ENCODE measurements at places on chromosomes 7 and 10. TPM values are rescaled to one million over a fixed set of nuclear protein-coding genes. Genes with fewer than 3 reads are reported as not detected.

DNA sequence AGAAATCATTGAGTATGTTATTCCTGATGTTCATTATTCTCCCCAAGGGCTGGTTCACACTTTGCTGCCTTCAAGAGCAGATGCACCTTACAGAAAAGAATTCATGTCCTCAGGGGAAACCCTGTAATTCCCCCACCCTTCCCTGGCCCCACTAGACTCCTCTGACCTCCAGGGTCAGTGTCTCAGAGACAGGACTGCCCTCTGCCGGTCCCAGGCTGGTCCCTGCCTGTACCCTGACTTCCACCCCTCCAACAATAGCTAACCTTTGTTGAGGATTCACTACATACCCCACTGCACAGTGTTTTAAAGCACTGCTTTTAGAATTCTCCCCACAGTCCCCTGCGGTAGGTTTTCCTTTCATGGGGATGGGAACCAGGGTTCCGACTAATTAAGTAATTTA lies 4.4 kb upstream of the SEPHS1 start:
- no peak overlapping the region for H3K27ac ChIP-seq
- H3K4me3 ChIP-seq: no peak overlapping the region
- no peaks in the 10 kb centered on the region for H3K36me3 ChIP-seq
- no peak for DNase-seq
- H3K4me1 ChIP-seq: peaks cover 4% of the 10 kb centered on the region

- no peak for DNase-seq
- no peaks in the 10 kb centered on the region for H3K27me3 ChIP-seq
- H3K4me1 ChIP-seq: no peaks in the 10 kb centered on the region
- no peak overlapping the region for H3K27ac ChIP-seq
Observed at GRCh38 chr7:148866362-148866761, 17.7 kb downstream of the EZH2 start.

DNA sequence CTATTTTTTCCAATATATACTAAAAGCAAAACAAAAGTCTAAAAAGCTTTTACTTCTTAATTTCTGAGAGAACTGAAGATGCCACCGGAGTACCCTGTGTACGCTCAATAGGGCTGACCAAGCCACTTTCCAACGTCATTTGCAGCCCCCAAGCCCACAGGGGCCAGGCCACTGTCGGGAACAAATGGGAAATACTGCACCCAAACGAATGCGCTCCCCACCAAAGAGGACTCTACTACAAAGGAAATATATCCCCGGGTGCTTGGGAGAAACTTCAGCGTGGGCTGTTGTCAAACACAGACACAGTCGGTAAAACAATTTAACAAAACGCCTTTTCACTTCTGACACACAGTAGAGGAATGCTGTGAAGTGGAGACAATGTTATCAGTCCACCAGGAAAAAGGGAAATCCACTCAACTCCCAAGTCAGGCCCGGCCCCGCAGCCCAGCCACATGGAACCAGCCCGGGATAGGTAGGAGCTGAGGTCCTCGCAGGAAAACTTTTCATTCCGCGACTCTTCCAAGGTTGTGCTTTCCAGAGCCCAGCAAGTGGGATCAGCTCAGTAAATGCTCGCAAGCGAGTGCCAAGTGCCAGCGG lies 1.4 kb downstream of the PARD3 start:
- peak; percentile 47 for DNase-seq
- H3K27ac ChIP-seq: peak overlapping the region; percentile 97
- H3K4me3 ChIP-seq: peak overlapping the region; percentile 94

GRCh38 chr10:59557052-59557451 lies 152.6 kb downstream of the SLC16A9 start:
- H3K36me3 ChIP-seq: no peaks in the 10 kb centered on the region
- H3K27me3 ChIP-seq: no peaks in the 10 kb centered on the region
- DNase-seq: no peak
- H3K4me3 ChIP-seq: no peak overlapping the region
- no peak overlapping the region for H3K27ac ChIP-seq

DNA sequence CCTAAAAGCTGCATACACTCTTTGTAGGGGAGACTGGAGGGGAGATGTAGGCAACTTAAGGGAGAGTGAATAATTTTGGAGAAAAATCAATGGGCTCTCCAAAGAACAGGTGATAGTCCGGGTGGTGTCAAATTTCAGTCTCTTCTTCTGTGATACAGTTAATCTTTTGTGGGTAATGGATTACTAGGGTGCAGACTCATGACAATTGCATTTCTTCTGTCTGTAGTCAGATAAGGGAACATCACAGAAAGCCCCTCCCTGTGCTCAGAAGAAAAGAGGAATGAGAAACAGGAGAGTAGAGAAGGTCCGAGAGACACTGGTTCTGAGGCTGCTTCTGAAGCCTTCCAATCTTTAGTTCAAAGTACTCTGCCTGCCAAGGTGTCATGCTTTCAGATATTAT lies 1140.7 kb upstream of the LRRN3 start:
- H3K27ac ChIP-seq: peak overlapping the region; percentile 39
- DNase-seq: no peak
- no peaks in the 10 kb centered on the region for H3K27me3 ChIP-seq
- no peak overlapping the region for H3K4me3 ChIP-seq
- H3K36me3 ChIP-seq: no peaks in the 10 kb centered on the region

DNA sequence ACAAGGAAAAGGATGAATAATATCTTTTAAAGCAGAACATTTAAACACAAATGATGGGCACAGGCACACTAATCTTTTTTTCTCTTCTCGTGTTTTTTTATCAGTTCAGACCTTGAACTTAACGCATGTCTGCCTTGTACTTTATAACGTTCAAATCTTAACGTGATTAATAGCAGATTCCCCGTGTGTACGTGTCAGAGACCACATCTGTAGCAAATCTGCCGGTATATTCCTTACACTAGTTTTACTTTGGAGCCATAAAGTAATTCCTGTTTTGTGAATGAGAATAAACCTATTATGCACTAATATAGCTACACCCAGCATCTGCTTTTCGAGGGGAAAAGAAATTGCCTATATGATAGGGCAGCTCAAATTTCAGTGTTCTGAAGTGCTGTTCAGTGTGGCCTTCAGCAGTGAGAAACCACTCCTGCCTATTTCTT lies 166.0 kb upstream of the TCF7L2 start:
- no peak for DNase-seq
- no peaks in the 10 kb centered on the region for H3K27me3 ChIP-seq
- peak overlapping the region; percentile 38 for H3K27ac ChIP-seq
- H3K36me3 ChIP-seq: no peaks in the 10 kb centered on the region

DNA sequence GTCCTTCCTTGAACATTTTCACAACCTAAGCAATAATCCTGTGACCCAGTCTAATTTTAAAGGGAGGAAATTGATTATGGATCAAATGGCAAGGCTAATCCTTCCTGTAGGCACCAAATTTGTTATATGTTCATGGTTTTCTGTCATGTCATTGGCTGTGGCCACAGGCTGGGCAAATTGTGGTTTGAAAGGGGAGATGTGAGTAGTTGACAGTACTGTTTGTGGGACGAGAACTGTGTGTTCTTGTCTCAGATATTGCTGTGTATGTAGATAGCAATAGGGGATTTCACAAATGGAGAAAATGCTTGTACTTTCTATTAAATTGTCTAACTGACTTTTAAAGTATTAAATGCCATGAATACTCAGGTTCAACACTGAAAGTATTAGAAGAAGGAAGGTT lies 8.1 kb upstream of the PRKG1 start:
- no peaks in the 10 kb centered on the region for H3K36me3 ChIP-seq
- no peak overlapping the region for H3K4me3 ChIP-seq
- H3K27ac ChIP-seq: no peak overlapping the region
- no peaks in the 10 kb centered on the region for H3K27me3 ChIP-seq

DNA sequence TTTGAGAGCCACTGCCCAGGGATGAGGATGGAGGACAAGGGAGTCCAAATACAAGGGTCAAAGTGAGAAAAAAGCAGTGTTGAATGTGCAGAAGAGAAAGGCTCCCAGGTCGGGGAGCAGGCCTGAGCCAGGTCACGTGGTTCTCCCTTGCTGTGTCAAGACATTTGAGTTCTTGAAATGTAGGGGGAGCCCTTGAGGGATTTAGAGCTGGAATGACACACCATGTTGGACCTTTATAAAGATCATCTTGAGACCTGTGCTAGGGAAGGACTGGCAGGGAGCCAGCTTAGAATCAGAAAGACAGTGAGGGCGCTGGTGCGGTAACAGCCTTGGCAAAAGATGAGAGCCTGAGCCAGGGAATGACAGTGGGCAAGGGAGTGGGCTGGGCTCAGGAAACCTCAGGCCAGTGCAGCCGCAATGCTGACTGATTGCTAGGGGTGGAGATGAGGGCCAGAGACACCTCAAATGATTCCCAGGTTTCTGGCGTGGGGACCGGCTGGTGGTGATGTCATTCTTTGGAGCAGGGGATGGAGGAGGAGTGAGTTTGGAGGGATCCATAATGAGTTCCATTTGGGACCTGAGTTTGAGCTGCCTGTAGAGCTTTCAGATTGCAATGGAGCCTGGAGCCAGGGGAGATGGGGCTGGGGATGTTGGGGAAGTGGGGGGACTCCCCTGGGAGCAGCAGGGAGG lies 120.1 kb downstream of the PTPN20 start:
- peak; percentile 26 for DNase-seq
- H3K4me1 ChIP-seq: no peaks in the 10 kb centered on the region
- no peak overlapping the region for H3K27ac ChIP-seq
- no peak overlapping the region for H3K4me3 ChIP-seq

- H3K36me3 ChIP-seq: no peaks in the 10 kb centered on the region
- no peaks in the 10 kb centered on the region for H3K4me1 ChIP-seq
- H3K27me3 ChIP-seq: no peaks in the 10 kb centered on the region
- H3K27ac ChIP-seq: no peak overlapping the region
Observed at GRCh38 chr7:103640031-103640779, 194.2 kb upstream of the SLC26A5 start.

DNA sequence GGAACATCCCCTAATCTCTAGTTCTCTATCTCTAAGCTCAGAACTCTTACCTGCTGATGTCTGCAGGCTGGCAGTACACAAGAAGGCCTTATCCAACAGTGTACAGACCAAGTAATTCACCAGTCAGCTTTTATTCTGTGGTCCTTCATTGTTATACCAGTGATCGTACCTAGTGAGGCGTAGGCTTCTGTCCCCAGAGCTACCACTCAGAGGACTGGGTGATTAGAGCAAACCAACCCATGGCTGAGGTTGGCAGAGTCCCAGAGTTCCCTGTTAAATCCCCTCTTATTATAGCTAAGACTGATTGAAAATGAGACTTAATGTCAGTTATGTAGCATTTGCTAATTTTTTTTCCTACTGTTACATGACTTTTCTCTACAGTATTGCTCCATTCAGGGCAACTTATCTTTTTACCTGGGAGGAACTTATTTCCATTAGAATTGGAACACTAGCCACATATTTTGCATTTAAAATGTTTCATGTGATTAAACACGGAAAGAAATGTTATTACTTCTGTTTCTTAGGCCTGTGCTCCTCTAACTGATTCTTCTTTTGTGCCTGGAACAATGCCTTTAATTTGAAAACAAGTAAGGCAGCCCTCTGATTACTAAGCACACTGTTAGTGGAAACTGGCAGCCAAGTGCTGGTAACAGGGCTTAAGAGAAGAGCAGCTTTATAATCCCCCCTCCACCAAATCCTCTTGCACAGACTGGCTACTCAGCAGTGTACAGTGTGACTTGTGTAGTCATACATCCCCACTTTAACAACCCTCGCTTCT lies 127.2 kb downstream of the LRRC4 start:
- H3K36me3 ChIP-seq: no peaks in the 10 kb centered on the region
- DNase-seq: no peak
- peaks cover 69% of the 10 kb centered on the region for H3K4me1 ChIP-seq
- no peak overlapping the region for H3K4me3 ChIP-seq
- peak overlapping the region; percentile 83 for H3K27ac ChIP-seq
- H3K27me3 ChIP-seq: no peaks in the 10 kb centered on the region

GRCh38 chr7:41415471-41416207 lies 287.3 kb downstream of the INHBA start:
- peak; percentile 8 for DNase-seq
- no peak overlapping the region for H3K4me3 ChIP-seq
- H3K36me3 ChIP-seq: no peaks in the 10 kb centered on the region
- peaks cover 9% of the 10 kb centered on the region for H3K4me1 ChIP-seq
- H3K27ac ChIP-seq: peak overlapping the region; percentile 38
- no peaks in the 10 kb centered on the region for H3K27me3 ChIP-seq

DNA sequence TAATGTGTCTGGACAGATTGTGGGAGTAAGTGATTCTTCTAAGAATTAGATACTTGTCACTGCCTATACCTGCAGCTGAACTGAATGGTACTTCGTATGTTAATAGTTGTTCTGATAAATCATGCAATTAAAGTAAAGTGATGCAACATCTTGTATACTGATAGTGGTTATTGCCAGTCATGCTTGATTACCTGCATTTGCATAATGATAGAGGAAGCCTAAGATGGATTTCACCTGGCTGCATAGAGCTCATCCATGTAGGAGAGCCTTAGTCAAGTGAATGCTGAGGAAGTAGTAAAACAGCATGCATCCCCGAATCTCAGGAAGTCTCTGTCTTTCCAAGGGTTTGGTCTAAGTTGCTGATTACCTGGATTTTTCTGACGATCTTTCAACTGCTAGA lies 64.2 kb upstream of the CAPZA2 start:
- H3K27ac ChIP-seq: peak overlapping the region; percentile 62
- no peak for DNase-seq
- H3K4me3 ChIP-seq: no peak overlapping the region
- no peaks in the 10 kb centered on the region for H3K27me3 ChIP-seq
- peaks cover 16% of the 10 kb centered on the region for H3K4me1 ChIP-seq

GRCh38 chr7:87359366-87359765 lies 13.9 kb downstream of the CROT start:
- no peak overlapping the region for H3K4me3 ChIP-seq
- H3K27me3 ChIP-seq: no peaks in the 10 kb centered on the region
- no peaks in the 10 kb centered on the region for H3K4me1 ChIP-seq
- no peak overlapping the region for H3K27ac ChIP-seq
- H3K36me3 ChIP-seq: no peaks in the 10 kb centered on the region

- H3K4me1 ChIP-seq: peaks cover 3% of the 10 kb centered on the region
- H3K4me3 ChIP-seq: peak overlapping the region; percentile 29
- no peaks in the 10 kb centered on the region for H3K36me3 ChIP-seq
- DNase-seq: no peak
Observed at GRCh38 chr10:97849103-97849686, 448 bp upstream of the GOLGA7B start.

GRCh38 chr7:39414224-39415035 lies 151.8 kb upstream of the YAE1 start:
- DNase-seq: peak; percentile 72
- H3K27me3 ChIP-seq: no peaks in the 10 kb centered on the region
- H3K4me3 ChIP-seq: peak overlapping the region; percentile 100
- peak overlapping the region; percentile 53 for H3K27ac ChIP-seq

DNA sequence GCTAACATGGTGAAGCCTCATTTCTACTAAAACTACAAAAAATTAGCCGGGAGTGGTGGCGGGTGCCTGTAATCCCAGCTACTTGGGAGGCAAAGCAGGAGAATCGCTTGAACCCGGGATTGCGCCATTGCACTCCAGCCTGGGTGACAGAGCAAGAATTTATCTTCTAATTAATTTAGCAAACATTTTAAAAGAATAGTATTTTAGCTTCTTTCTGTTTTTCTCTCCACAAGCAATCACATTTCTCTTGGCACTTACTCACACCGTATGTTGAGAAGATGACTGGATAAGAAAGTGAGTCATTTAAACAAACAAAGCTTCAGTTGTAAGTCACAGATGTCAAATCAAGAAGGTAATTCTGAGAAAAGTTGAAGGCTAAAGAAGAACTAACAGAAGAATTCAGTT lies 264.0 kb downstream of the ARL4A start:
- H3K4me1 ChIP-seq: no peaks in the 10 kb centered on the region
- DNase-seq: no peak
- H3K4me3 ChIP-seq: no peak overlapping the region
- H3K36me3 ChIP-seq: no peaks in the 10 kb centered on the region
- no peaks in the 10 kb centered on the region for H3K27me3 ChIP-seq

Gene HABP2
- 48.3 TPM for polyA plus RNA-seq

Gene ZPBP
- not detected for polyA plus RNA-seq

Gene IGF2BP3
- polyA plus RNA-seq: 31.1 TPM

Gene GALNT17
- polyA plus RNA-seq: 7.3 TPM

Gene WNT2
- 32.6 TPM for polyA plus RNA-seq

Gene GGCT
- polyA plus RNA-seq: 46.9 TPM

Gene EPO
- polyA plus RNA-seq: not detected

Gene OR2A2
- polyA plus RNA-seq: not detected

Gene NUTM2A
- 0.07 TPM for polyA plus RNA-seq

All from hepatocyte (in vitro differentiated cells).